ENCODE measurements at places on chromosomes 2 and 18. TPM values are rescaled to one million over a fixed set of nuclear protein-coding genes. Genes with fewer than 3 reads are reported as not detected.

GRCh38 chr2:231687133-231687852, 21.0 kb upstream of the PTMA start:
- DNase-seq: no peak

DNA sequence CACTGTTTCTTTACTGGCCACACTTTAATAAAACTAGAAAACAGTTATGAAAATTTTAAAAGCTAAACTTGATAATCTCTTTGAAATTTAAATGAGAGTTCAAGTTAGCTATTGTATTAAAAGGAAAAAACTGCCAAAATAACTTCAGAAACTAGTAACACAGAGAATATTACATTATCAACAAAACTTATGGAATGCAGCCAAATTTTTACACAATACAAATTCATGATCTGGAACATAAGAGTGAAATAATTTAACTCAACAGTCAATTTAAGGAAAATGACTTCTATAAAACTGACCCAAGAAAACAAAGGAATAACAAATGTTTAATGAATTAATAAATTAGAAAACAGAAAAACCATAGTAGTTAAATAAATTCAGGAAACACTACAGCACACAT, 65.0 kb downstream of the TCF4 start:
- DNase-seq: no peak

- DNase-seq: no peak
These were observed 119.1 kb upstream of the PELI1 start for GRCh38 chr2:64263315-64263714.

GRCh38 chr2:101817481-101817880, 120.0 kb downstream of the MAP4K4 start:
- no peak for DNase-seq

The LYPD6B gene
- total RNA-seq: 5.7 TPM

The CROCC2 gene
- 4.4 TPM for total RNA-seq

The FAM110C gene
- 3.8 TPM for total RNA-seq

The GRHL1 gene
- 12.0 TPM for total RNA-seq

The ALPP gene
- total RNA-seq: 0.06 TPM

The KIF1A gene
- total RNA-seq: 186 TPM
